GM04504 (cell line): ENCODE measurements at places on chromosomes 3 and 15.

DNA sequence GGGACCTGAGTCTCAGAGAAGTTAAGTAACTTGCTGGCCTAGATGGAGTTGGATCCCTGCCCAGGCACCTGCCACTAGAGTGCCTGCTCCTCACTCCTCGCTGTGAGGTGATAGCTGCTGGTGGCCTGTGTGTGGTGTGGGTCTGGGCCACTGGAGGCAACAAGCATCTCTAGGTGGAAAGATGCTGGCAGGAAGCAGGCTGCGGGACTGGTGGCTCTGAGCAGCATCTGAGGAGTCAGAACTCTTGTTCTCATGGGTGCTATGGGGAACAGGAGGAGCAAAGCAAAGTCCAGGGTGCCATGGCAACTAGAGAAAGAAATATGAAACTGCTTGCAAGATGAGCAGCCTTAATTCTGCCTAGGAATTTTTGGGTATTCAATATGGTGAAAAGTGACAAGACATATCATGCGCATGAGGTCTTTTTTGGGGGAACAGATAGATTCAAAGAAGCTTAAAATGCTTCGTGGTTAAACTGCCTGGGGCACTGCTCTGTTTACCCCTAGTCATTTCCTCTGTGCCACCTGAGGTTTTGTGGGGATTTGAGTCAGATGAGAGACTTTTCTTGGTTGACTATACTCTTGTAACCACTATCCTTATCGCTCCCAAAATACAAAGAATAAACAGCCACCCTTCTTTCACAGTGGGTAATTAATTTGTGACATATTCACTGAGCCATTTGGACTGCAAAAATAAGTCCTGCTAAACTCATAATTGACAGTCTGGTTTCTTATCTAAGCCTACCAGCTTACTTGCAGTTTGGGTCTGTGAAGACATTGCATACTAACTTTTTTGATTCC is 50.3 kb downstream of the MED12L start:
- no peak for DNase-seq

DNA sequence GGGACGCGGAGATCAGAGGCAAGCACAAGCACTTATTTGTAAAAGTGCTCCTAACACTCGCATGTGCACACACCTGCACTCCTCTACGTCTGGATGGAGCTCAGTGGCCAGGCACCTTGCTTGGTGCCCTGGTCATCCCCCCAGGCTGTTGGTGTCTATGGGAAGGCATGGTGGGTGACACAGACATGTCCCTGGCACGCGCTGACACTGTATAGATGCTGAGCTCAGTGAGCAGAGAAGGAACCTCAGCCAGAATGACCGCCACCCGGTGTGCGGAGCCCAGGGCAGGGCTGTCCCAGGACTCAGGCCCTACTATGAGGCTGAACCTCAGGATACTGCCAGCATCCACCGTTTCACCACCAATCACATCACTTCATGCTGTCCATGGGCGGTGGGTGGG is 64.5 kb downstream of the NIPA2 start:
- no peak for DNase-seq

DNA sequence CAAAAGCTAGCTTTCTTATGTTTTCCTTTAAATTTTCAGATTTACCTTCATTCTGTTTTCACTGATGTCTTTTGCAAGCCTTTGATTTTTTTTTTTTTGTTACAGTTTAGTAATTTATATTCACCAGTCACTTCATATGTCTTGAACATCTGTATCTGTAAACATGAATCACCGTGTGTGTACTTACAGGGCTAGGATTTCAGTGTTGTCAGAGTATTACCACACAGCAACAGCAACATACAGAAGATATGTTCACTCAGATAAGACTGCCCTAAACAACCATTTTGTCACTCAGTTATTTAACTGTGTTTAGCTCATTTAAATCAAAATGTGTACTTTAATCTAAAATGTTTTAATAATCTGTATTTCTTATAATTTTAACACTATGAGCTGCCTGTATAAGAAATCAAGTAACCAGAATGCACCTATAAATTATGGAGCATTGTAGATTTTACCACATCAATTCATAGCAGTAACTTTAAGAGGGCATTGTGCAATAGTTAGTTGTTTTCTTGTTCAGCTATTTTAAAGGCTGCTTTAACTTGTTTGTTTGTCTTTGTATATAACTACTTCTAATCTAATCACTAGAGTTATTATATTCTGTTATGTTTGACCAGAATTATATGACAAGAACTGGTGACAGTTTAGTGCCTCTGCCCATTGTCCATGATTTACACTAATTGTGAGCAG is 50.4 kb downstream of the GHSR start:
- DNase-seq, result no peak

DNA sequence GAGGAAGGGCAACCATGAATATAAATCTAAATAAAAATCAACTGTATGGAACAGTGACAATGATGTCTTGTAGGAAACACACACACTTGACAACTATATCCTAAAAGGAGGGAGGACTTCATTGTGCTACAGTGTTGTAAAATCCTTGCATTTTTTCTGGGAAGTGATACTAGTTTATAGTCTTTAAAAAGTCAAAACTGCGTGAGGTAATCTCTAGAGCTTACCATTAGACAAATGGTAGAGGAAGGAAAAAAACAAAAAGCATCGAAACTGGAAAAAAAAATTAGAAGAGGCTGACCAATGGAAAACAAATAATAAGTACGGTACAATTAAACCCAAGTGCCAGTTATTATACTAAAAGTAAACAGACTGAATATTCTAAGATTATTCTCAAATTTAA is 38.7 kb downstream of the CHSY1 start:
- DNase-seq, result no peak

- no peak for DNase-seq
Measured at GRCh38 chr3:115347737-115348136, 200.6 kb upstream of the ZBTB20 start.

DNA sequence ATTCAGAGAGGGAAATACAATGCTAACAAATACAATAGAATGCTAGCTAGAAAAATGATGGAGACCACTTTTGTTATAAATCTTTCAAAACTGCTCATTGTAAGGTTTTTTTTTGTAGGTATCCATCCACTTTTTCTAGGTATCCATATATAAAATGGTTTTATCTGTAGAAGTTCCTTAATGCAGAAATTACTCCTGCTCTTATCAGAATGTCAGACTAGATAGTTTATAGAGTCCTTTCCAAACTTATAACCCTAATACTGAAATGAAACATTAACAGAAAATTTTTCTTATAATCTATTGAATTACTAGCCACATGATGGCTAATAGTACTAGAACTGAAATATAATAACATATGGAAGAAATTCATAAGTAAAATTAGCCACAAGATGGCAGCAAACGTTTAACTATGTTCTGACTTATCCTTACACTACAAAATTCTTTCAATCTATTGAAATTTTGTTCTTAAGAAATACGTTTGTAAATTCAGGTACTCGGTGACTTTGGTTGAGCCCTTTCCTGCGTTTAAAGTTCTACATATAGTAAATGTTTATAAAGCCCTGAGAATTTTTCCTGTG is 58.5 kb downstream of the ECT2 start:
- peak; percentile 8 for DNase-seq

GRCh38 chr15:77546870-77547269 is 85.8 kb downstream of the LINGO1 start:
- DNase-seq, result no peak

DNA sequence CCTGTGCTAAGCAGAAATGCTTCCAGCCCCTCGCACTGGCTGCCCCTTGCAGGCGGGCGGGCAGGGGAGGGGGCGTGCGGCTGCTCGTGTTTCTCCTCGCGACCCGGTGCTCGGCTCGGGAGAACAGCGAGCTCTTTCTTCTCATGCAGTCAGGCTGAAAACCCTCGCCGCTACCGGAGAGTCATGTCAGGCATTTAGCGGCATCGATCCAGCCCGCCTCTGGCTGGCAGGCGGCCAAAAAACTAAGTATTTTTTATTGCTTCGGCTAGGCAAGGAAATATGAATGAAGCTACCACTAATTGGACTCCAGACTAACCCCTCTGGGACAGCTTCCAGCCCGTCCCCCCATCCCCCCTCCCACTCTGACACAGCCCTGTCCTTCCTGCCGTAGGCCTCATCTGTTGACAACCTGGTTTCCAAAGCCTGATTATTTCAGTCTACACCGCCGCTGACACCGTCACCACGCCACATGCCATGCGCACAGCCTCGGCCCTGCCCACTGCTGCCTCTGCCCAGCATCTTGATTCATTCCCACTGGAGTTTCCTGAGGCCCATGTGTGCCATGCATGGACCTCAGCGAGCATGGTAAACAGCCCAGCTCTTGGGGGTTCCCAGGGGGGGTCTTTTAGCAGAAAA is 35.3 kb downstream of the TLE3 start:
- peak; percentile 96 for DNase-seq

DNA sequence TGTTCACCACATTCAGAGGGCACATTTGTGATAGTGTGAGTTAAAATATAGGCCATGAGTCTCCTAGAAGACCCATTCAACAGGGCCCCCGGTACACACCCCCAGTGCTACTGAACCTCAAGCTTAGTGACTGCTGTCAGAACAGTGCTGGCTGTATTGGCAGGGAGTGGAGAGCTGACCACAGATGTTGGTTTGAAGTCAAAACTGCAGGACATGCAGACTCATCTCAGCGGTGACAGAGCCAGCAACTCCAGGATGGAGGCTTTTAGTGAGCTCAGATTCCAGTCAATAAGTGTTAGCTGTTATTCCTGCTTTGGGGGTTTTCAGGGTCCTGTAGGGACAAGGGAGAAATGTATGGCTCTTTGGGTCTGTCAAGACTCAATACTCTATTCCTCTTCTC is 29.1 kb downstream of the PRR20G start:
- no peak for DNase-seq

DNA sequence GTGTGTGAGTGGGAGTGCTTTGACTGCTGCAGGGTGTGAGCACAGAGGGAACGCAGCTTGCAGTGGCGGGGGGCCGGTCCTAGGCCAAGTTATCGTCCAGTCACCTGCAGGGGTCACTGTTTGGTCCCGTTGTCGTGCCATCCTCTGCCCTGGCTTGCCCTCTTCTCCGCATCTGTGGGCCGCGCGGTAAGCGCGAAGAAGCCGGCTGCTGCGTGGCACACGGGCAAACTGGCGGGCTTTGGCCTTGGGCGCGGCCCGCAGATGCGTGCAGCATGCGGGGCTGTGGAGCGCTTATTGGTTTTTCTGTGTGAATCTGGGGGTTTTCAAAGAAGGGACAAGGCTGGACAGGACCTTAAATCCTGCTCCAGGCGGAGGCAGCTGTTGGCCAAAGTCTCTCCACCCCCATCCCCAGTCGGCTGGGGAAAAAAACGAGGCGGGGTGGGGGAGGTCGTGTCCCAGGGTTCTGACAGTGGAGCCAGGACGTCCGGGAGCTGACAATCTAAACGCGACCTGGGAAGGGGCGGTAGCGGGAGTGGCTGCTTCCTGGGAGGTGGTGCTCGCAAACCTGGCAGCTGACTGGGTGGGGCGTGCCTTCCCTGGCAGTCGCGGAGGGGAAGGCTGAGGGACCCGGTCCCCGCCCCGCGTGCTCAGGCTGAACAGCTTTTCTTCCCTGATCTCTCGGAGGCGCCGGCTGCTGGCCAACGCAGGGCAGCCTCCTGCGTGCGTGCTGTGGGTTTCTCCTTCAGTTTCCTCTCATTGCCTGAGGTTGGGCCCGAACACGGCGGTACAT is 39.7 kb upstream of the VEPH1 start:
- no peak for DNase-seq

DNA sequence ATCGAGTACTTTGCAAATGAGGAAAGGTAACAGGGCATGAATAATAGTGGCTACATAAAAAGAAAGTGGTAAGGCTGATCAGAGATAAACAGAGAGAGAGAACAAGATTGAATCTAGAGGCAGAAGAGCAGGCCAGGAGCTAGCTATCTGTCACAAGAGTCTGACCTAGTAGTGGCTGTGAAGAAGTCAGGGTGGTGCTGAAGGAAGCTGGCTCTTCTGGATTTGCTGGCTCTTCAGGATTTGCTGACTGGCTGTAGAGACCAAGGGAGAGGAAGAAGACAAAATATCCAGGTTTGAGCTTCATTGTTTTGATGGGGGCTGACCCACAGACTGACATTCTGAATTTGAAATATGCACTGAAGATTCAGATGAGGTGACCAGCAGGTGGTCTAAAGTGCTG is 142.3 kb downstream of the SSR3 start:
- no peak for DNase-seq

GRCh38 chr3:97810779-97811390 is 10.9 kb upstream of the CRYBG3 start:
- no peak for DNase-seq

DNA sequence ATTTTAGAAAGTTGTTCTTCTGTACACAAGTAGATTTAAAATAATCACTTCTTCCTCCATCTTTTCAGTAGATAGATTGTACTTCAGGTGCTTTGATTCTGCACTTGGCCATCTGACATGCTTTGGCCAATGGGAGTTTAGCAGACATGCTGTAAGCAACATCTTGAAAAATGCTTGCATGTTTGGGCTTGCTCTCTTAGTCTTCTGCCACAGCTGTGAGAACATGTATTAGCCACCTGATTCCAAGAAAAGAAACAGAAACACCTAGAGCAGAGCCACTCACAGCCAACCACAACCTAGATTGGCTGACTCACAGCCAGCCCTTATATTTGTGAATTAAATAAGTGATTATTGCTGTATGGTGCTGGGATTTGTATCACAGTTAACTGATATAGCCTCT is 70.2 kb upstream of the GADL1 start:
- DNase-seq, result no peak

DNA sequence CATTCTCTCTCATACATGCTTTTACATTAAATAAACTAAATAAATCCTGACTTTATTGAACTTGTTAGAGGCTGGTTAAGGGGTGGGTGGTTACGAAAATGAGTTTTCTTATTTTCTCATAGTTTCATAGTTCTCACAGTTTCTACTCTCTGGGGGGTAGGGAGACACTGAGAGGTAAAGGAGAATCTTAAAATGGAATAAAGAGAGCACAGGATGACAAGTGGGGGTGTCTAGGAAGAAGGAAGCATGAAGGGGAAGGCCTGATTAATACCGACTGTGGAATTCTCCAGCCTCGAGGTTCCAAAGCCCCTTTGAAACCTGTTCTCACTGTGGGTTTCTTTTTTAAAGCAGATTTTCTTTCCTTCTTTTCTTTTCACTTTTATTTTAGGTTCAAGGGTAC is 66.4 kb upstream of the TRA2B start:
- DNase-seq, result no peak

DNA sequence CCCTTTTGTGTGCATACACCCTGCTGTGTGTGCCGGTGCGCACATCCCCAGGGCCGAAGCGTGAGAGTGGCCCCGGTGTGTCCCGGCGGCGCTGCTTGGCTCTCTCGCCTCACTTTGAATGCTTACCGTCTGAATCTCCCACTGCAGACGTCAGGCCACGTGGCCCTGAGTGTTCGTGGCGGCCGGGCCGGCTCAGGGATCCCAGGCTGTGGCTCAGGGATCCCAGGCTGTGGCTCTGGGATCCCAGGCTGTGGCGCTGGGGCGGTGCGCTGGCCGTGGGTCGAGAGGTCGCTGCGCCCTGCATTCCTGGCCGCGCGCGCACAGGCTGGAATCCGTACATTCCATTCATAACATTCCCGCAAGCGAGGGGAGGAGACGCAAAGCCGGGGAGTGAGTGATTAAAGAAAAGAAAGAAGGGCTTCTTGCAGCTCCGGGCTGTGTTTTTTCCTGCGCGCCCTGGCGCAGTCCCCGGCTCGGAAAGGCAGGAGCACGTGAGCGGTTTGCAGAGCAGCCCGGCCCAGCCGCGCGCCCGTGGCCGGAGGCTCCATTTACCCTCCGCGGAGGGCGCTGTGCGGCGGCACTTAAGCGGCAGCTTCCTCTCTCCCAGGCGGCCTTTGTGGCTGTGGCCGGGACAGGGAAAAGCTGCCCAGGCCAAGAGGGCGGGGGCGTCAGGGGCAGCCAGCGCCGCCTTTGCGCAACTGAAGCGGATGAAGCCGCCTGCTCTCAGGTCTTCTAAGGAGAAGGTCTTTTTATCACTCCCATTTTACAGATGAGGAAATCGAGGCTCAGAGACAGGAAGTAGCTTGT is 87.0 kb upstream of the ALDH1L1 start:
- peak; percentile 85 for DNase-seq

GRCh38 chr3:40850861-40851260 is 326.1 kb downstream of the ZNF621 start:
- DNase-seq, result no peak
